Stimulated activated CD8-positive, alpha-beta memory T cell treated with anti-CD3 and anti-CD28 coated beads, Interleukin-7, amount 100 ng/mL, for 24 hours (primary cell): ENCODE measurements at places on chromosomes 16 and 17.

DNA sequence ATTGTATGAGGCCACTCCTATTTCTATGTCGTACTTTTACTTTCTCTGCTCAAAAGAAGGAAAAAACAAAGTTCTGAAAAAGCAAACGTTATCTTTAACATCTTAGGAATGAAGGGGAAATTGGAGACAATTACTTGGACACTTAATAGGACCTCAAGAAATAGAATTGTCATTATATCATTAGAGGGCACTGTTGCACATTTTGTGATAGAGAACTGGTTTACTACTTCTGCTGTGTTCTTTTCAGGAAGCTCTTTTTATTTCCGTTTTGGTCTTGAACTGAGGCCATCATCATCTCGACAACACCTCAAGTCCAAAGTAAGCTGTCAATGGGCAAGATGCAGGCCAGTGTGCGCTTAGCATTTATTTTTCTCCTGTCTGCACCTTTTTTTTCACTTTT, 14.6 kb downstream of the COG4 start:
- no peak for DNase-seq

DNA sequence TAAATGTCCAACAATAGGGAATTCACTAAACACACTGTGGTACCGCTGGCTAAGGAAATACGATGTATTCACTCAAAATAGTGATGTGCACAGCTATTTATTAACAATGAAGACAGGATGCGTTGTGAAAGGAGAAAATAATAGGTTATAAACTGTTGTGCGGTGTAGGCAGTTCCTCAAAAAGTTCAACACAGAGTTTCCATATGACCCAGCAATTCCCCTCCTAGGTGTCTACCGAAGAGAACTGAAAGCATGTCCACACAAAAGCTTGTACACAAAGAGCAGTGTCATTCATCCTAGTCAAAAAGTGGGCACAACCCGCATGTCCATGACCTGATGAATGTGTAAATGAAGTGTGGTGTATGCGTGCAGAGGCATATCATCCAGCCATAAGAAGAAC, 1.2 kb upstream of the CES1 start:
- DNase-seq, result no peak

- DNase-seq, result no peak
These were observed 67.9 kb downstream of the TNRC6C start for GRCh38 chr17:78026381-78026780.

DNA sequence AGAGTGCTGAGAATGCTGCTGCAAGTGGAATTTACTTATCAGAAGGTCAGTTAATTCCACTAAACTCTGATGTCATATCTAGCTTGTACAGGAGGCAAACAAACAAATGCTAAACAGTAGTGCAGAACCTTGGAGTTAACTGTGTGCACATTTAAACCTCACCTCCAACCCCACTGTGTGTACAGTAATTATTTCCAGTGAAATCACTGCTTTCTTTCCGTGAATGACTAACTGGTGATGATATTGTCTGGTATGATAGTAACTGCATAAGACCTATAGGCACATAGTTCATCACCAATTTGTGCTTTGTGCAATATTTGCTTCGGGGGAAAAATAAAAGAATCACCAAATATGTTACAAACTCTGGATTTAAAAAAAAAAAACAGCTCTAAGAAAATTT, 492.5 kb upstream of the HSBP1 start:
- DNase-seq, result no peak

DNA sequence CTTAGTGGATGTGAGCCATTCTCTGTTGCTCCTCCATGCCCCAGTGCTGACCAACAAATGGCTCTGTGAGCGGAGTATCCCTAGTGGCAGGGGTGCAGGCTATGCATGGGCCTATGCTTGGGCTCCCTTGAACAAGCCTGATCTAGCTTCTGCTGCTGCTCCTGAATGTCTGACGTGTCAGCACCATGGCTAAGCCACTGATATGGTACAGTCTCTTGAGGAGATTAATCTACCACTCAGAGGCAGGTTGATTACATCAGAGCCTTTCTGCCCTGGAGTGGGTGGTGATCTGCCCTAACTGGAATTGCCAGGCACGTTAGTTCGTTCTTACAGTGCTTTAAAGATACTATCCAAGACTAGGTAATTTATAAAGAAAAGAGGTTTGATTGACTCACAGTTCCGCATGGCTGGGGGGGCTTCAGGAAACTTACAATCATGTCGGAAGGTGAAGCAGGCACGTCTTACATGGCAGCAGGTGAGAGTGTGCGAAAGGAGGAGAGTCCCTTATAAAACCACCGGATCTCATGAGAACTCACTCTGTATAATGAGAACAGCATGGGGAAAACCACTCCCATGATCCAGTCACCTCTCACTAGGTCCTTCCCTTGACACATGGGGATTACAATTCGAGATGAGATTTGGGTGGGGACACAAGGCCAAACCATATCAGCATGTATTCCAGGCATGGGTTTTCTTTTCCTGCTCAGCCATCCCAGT, 41.5 kb upstream of the B4GALNT2 start:
- DNase-seq, result no peak

DNA sequence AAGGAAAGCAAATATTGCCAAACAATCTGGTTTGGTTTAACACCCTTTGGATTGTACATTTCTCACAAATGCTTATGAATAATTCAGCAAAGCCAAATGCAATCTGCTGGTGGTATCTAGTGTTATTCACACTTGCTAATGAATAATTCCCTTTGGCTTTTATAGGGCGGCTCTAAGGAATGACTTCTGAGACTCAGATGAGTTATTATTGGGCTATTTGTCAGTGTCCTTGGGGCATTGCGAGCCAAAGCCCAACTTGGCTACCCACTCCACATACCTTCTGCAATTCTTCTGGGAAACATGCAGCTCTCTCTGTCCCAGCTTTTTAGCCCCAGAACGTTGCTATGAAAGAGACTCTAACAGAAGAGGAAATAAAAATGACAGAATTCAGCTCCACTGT, 41.1 kb downstream of the FTO start:
- no peak for DNase-seq

GRCh38 chr17:17757391-17757791, 76.1 kb downstream of the RAI1 start:
- no peak for DNase-seq

DNA sequence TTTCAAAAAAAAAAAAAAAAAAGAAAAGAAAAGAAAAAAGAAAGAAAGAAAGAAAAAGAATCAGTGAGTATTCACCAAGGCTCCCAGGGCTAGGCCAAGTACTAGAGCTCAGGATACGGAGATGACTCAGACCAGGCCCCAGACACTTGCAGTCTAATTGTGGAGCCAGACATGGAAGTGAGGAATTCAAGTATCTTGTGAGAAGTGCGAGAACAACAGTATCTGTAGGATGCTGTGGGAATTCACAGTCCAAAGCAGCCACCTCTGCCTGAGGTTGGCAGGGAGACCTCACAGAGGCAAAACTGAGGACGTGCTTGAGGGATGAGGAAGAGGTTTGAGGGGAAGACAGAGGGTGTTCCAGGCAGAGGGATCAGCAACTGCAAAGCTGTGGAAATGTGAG, 14.0 kb upstream of the ALDOA start:
- DNase-seq, result no peak

- DNase-seq, result no peak
These were observed 205.9 kb downstream of the MAP2K6 start for GRCh38 chr17:69620363-69620762.

- no peak for DNase-seq
These were observed 3.5 kb downstream of the CLTC start for GRCh38 chr17:59623151-59623550.

- DNase-seq, result no peak
These were observed 52.5 kb downstream of the NFAT5 start for GRCh38 chr16:69618307-69618706.

- DNase-seq, result no peak
These were observed 428.7 kb upstream of the SALL1 start for GRCh38 chr16:51579652-51580360.

GRCh38 chr17:8120520-8121406, 2.4 kb upstream of the ALOXE3 start:
- no peak for DNase-seq

GRCh38 chr17:2266865-2267228, 36.7 kb downstream of the SMG6 start:
- DNase-seq, result no peak

- DNase-seq, result no peak
These were observed 710.1 kb downstream of the MAF start for GRCh38 chr16:78890373-78890895.

DNA sequence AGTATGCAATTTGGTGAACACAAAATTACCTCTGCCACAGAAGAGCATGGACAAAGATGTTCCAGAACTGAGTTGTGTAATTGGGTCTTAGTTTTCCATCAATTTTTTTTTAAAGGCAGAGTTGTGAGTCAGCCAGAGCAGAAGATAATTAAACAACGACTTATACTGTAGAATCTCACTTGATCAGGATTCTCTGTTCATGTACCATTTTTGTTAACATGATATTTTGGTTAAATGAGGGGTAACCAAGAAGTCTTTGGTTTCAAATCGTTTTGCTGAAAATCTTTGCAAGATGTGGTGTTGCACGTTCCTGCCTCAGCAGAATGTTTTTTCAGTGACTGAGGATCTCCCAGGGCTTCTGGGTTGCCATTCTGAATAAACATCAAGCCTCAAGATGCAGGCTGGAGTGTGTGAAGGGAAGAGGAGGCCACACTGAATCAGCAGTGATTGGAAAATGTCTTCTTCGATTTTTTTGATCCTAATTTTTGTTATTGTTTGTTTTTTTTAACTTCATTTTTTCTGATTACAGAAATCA, 232.6 kb upstream of the IRX3 start:
- DNase-seq, result no peak

DNA sequence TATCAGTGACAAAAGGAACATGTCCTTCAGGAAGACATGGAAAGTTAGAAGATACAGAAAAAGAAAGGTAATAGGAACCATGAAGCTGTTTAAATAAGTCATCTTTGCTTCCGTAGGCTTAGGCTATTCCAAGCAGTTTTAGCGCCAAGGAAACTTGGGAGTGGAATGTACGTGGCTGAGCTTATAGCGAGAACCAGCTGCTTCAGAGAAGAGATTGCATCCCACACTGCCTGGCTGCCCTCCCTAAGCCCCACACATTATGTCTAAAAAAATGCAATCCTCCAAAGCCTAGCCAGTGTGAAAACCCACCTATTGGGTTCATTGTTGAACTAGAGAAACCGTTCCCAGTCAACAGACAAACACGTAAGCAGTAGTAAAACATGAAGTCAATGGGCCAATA, 149.9 kb downstream of the SLC39A11 start:
- no peak for DNase-seq

- no peak for DNase-seq
These were observed 4.3 kb upstream of the KRTAP3-1 start for GRCh38 chr17:41013181-41013580.

DNA sequence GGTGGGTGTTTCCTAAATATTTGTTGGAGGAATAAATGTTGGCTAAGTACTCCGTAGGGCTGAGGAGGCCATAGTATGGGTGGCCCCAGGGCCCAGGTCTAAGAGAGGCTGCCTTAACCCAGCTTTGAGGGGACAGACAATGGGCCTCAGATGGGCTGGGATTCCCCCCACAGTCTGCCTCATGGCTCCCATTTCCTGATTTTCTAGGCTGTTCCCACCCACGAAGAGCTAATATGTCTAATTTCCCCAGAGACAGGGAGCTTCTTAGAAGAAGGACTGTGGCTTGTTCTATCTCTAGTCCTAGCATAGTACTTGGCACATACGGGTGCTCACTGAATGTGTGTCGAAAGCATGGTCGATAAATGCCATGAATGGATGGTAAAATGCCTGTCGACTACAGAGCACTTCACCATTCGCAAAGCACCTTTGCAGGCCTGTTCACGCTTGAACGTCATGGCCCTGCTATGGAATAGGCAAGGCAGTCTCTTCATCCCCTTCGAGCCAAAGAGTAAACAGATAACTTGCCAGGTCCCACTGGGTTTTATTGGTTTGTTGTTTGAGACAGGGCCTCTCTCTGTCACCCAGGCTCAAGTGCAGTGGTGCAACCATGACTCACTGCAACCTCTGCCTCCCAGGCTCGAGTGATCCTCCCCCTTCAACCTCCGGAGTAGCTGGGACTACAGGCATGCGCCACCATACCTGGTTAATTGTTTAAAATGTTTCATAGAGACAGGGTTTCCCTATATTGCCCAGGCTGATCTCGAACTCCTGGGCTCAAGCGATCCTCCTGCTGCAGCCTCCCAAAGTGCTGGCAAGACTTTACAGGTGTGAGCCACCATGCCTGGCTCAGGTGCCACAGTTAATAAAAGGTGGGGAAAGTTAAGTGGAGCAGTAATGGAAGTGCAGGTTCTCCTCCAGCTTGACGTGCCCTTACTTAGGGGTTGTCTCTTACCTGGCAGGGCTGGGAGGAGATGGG, 9.7 kb downstream of the CHAD start:
- DNase-seq, result no peak

DNA sequence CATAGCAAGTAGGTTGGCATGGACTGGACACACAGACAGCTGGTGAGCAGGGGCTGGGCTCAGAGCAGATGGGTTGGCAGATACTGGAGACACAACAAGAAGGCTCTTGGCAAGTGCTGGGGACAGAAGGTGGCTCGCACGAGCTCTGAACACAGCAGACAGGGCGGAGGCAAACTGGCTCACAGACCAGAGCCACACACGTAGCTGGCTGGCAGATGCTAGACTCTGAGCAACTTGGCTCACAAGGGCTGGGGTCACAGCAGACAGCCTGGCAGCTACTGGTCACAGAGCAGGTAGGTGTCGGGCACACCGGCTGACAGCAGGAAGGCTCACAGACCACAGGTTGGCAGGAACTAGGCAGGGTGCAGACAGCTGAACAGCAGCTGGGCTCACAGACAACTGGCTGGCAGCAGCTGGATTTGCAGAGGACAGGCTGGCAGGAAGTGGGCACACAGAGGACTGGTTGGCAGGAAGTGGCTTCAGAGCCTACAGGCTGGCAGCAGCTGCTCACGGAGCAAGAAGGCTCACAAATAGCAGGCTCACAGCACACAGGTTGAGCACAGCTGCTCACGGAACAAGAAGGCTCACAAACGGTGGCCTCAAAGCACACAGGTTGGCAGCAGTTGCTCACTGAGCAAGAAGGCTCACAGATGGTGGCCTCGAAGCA, 725 bp downstream of the KRTAP16-1 start:
- no peak for DNase-seq

DNA sequence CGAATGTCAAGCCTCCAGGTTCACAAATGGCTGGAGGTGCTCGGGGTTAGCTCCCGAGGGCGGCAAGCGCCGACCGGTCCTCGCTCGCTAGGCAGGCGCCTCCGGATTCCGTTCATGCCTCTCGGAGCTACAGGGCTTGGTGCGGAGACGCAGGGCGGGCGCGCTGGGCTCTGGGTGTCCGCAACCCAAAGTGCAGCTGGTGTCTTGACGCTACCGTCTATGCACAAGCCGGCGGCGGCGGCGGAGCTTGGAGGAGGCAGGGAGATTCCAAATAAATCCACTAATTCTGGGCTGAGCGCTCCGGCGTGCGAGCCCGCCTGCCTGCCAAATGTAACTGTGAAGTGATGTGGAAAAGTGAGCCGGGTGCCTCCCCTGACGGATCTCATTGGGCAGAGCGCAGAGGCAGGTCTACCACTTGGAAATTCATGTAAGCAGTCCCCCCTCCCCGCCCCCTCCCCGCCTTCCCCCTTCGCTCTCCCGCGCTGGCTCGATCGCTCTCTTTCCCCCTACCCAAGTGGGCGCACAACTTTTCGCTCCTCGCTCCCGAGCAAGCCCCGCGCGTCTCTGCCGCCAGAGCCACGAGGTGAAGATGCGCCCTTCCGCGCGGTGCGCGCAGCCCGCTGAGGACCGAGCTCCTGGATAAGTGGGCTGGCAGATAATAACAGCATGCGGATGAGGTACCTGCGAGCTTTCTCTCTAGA, at the start of gene CDH8:
CDH8 (minus strand) TSS at position 338 of the 701 bp plus-strand sequence. CDS start 15,035 bp downstream, outside the sequence.
- DNase-seq, result no peak

- DNase-seq, result no peak
These were observed 9.5 kb downstream of the PNMT start for GRCh38 chr17:39677542-39678339.
